Coronary artery (tissue), 2 donors: ENCODE measurements at places on chromosomes 3 and 15.

GRCh38 chr15:31311735-31312619 is 14.7 kb upstream of the KLF13 start:
- peak; percentile 63 for DNase-seq

GRCh38 chr15:98077186-98077585 is 116.7 kb downstream of the ARRDC4 start:
- no peak for DNase-seq

DNA sequence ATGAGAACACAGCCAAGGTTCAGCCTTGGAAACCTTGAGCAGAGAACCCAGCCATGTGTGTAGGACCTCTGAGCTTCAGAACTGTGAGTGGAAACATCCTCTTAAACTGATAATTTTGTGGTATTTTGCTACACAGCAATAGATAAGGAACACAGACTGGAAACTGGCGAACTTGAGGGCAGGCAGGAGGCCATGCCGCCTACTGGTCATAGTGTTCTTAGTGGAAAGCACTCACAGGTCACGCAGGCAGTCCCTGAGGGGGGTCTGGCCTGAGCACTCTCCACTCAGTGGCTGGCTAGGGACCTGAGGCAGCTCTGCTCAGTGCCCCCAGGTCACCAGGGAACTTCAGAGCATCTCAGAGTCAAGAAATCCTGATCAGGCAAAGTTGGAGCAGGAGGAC is 9.7 kb upstream of the XIRP1 start:
- DNase-seq, result no peak

DNA sequence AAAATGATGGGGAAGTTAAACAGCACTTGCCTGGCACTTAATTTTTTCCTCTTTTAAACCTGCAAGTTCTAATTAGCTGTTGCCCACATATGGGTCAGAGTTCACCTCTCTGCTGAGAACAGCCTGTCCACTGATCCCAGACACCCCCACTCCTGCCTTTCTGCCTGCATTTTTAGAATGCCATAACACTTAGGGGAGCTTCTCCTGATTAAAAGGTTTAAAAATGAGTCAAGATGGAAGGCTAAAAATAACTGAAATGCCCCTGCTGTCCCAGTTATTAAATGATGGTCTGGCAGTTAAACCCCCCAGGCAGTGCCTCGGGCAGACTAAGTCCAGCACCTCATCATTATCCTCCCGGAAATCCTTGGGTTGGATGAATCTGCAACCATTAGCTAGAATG is 913.6 kb upstream of the ARPP21 start:
- no peak for DNase-seq

DNA sequence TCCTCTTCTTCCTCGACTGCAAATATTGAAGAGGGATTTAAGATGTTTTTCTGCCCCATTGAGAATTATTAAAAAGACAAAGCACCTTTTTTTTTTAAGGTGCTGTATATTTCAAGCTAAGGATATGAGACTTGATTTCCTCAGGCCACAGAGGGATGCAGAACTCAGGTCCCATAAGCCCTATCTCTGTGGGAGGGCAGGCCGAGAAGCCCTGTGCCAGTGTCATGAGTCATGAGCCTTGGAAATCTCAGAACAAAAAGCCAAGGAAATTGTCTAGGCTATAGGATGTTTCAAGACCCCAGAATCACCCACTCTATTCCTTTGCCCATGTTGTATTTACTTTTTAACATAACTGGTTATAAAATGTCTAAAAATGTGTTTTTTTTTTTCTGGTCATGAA is 7.3 kb downstream of the ESYT3 start:
- DNase-seq, result no peak

- no peak for DNase-seq
These were observed 702 bp downstream of the ARHGEF3 start for GRCh38 chr3:56800832-56801661.

DNA sequence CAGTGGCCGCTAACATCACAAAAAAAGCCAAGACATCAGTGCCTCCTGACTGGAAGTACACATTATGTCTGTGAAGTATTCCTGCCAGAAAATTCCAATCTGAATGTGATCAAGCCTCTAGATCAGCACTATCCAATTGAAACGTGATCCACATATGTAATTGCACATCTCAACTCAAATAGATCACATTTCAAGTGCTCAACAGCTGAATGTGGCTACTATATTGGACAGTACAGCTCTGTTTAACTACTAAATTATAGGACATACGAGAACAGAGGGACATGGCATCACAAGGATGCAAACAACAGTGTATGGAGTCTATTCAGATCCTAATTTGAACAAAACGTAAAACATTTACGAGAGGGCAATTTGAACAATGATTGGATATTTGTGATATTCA is 542 bp upstream of the UBAP1L start:
- no peak for DNase-seq

DNA sequence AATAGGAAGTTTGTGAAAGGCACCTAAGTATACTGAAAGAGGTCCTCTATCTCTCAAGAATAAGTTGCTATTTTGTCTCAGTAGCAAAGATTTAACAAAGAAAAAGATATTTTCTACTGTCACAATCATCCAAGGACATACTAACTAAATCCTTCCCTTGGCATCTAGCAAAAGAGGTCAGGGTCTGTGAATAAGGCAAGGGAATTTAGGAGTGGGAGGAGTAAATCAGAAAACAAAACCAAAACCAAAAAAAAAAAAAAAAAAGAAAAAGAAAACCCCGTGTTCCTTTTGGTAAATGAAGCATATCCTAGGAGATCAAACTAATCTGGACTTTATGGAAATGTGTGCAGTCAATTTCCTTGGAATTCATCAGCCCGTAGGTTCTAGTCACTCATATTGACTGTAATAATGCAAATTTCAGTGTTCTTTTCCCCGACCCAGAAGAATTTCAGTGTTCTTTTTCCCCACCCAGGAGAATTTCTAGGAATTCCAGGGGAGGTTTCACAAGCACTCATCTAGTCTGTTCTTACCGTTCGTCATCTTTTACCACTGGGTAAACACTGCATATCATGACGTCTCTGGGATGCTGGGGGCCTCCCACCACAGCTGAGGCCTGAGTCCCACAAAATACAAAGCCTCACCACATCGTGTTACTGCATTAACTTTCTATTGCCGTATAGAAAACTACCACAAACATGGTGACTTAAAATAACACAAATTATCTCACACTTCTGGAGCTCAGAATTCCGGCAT is 113.8 kb upstream of the CCDC54 start:
- DNase-seq, result no peak

DNA sequence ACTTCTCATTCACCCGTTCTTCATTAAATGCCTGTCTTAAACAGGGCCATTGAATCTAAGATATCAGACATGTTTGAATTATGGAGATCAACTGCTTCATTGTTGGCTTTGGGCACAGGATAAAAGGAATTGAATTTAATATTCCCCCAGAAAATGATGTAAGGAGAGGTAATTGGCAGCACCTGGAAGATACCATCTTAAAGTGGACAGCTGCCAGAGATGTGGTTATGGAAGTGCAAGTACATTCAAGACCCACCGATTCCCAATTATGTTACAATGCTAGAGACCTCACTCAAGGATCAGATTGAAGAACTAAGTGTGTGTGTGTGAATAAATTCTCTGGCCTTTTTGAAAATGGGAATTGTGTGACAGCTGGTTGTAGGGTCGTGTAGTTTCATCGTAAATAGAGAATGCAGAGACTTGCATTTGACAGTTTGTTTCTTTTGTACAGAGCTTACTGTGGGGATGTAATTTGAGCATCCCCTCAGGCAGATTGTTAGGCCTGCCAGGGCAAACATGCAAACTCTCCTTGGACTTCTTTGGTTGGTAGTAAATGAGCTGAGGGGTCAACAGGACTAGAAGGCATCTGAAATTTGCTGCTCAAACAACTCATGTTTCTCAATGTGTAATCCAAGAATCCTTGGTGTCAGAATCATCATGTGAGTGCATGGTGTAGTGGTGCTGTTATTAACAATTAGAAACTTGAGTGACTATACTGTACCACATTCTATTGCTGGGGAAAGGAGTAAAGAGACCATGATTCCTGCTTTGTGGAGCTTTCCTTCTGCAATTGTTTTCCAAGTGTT is 359.2 kb upstream of the THRB start:
- DNase-seq, result no peak

DNA sequence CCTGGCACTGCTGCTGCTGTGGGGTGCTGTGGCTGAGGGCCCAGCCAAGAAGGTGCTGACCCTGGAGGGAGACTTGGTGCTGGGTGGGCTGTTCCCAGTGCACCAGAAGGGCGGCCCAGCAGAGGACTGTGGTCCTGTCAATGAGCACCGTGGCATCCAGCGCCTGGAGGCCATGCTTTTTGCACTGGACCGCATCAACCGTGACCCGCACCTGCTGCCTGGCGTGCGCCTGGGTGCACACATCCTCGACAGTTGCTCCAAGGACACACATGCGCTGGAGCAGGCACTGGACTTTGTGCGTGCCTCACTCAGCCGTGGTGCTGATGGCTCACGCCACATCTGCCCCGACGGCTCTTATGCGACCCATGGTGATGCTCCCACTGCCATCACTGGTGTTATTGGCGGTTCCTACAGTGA is 2.1 kb downstream of the GRM2 start:
- peak; percentile 43 for DNase-seq

GRCh38 chr3:52833202-52833601 is 1.6 kb downstream of the MUSTN1 start:
- DNase-seq, result no peak

DNA sequence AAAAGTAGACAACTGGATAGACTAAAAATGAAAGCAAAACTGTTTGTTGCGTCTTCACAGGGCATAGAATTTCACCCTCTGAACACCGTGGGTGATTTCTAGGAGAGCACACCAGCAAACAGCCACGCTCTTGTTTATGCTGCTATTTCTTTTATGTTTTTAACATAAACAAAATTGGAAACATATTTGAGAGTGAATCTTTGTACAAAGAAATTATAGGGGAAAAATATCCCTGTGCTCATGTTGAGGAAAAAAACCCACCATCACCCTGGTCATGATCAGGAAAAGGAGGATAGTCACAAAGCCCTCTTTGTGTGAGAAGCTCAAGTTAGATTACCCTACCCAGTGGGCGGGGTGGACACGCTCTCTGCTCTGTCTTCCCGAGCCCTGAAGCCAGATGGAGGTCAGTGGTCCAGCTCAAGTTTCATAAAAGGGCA is 313.3 kb downstream of the SATB1 start:
- DNase-seq, result no peak

- no peak for DNase-seq
These were observed 201.3 kb upstream of the LRIG1 start for GRCh38 chr3:66702126-66702525.

DNA sequence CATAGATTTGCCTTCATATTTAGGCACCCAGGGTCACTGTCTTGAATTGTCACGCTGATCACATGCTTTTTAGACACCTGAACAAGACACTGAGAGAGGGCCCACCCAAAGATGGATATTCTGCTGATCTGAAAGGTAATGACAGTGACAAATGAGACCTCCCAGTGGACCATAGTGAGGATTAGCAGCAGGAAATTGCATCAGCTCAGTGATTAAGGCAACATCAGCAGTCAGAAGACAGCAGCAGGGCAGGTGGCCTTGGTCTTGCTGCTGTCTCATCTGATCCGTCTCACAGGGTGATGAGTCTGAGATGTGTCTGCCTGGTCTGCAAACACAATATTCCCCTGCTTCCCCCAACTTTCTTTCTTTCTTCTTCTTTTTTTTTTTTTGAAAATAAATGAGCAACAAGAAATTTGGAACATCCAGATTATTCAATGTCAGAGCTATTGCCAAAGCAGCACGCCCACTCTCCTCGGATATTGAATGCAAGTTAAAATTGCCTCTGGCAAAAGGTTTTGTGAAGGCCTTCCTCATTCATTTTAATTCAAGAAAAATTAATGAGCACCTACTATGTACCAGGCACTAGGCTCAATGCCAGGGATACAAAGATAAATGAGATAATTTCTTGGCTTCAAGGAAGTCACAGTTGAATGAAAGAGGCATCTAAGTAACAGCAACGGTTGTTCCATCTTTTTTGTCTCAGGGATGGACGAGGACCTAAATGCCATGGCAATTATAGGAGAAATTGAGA is 14.1 kb downstream of the OTOL1 start:
- no peak for DNase-seq

DNA sequence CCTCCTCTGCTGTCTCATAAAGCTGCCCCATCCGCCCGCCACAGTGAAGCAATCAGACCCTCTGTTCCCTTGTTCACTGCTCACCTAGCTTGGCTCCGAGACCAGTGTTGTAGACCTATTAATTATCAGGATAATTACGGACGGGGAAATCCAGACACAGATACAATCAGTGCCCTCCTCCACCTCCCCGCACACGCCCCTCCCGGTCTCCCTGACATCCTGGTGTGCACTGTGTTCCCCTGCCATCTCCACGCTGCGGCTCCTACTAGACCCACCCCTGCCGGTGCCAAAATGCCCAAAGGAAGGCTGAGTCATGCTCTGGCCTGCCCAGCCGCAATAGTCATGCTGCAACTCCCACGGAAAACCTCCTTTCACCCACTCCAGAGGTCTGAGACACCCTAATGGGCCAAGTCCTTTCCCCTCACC is 277.3 kb upstream of the TLE3 start:
- peak; percentile 75 for DNase-seq

- no peak for DNase-seq
These were observed 168.4 kb upstream of the CADPS start for GRCh38 chr3:63043631-63044030.

GRCh38 chr3:101377796-101378195 is 57.4 kb upstream of the IMPG2 start:
- no peak for DNase-seq

- no peak for DNase-seq
These were observed 33.4 kb downstream of the CCDC33 start for GRCh38 chr15:74269362-74270035.

DNA sequence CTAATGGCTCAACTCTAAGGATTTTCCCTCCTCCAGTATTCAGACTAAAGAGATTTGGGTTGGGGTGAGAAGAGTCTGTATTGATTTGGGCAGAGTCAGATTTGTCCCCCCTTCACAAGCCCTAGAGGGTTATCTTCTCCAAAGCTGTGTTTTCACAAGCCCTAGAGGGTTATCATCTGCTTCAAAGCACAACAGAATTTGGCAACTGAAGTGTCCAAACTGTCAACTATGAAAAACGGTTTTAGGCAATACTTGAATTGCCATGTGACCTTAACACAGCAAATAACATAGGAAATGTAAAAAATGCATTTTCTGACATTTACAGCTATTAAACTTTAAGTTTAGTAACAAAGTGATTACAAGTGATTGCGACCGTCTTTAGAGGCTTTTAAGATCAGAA is 119.9 kb downstream of the IMPG2 start:
- no peak for DNase-seq

- DNase-seq, result no peak
These were observed 356.8 kb upstream of the ATP11B start for GRCh38 chr3:182436547-182436946.
